ENCODE measurements at places on chromosomes 12 and 14.

DNA sequence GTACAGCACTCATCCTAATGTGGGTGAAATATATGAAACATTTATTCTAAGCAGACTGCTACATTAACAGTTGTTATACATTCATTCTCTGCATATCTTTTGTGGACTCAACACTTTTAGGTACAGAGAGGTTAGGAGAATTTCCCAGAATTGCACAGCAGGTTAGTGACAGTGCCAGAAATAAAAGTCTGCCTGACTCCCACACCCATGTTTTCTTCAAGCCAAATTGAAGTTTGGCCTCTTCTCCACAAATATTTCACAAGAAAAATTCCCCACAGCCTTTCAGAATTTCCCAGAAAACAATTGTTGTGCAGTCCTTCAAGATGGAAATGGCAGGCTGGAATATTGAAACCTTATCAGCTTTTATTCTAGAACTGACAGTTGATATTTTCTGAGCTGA, 464.8 kb downstream of the RAD51B start:
- DNase-seq: no peak

DNA sequence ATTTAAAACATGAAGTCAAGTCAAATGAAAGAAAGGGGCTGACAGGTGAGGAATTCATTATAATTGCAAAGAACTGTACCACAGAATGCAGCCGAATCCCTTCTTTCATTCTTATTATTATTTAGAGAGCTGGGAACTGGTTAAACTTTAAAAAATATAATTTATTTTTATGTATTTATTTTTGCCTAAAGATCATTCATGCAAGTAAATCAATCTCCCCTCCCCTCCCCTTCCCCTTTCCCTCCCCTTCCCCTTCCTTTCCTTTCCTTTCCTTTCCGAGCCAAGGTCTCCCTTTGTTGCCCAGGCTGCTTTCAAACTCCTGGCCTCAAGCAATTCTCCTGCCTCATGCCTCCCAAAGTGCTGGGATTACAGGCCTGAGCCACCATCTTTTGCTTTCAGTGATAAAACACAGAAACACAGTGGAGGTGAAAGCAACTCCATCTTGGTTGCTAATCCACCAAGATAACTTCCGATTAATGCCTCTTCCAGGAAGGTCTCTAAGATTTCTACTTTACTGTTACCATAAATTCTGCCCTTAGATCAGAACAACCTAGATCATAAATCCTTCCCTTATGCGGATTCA, 6.0 kb upstream of the UBC start:
- DNase-seq: no peak

DNA sequence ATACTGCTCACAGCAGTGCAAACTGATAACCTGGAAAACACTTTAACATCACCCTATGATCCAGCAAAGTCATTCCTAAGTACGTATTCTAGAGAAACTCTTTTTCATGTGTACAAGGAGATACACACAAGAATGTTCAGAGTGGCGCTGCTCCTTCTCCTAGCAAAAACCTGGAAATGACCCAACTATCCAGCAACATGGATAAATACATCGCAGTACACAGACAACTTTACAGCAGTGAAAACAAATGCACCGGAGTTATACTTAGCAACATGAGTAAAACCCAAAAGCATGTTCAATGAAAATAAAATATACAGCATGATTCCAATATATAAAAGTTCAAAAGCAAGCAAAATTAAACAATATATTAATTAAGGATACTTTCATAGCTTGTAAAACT, 18.7 kb downstream of the SART3 start:
- DNase-seq: peak; percentile 28

DNA sequence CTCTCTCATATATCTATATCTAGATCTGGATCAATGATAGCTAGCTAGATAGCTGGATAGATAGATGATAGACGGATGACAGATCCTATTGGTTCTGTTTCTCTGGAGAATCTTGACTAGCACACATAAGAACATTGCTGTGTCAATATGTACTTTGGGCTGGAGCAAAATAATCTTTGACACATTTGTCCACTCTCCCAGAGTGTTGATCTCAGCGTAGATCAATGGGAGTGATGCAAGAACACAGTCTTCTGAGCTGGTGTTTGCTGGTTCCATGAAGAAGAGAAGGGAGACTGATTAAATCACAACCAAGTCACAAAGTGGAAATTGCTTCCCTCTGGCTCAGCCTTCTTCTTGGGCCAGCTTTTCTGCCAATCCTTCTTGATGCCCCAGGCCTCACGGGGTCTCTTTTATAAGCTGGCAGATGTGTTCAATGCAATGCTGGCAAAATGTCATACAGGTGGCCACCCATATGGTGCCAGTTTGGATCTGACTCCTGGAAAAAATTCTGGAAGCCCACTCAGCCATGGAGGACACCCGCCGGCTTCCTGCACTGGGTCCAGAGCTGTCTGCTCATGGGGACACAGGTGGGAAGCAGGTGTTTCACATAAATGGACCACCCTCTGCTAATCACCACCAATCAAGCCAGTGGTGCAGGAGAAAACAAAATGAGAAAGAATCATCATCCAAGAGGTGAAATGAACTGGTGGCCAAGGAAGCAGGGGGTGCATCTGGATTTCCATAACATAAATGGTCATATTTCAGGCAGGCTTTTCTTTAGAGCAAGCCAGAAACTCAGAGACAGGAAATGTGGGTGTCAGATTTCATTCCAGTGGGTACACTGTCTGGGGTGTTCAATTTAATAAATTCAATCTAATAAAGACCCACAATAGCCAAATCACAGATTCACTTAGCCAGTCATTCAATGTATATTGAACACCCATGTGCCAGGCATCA, 310.3 kb downstream of the DPF3 start:
- no peak for DNase-seq

GRCh38 chr14:90534091-90534837, 137.4 kb downstream of the CALM1 start:
- DNase-seq: peak; percentile 15

DNA sequence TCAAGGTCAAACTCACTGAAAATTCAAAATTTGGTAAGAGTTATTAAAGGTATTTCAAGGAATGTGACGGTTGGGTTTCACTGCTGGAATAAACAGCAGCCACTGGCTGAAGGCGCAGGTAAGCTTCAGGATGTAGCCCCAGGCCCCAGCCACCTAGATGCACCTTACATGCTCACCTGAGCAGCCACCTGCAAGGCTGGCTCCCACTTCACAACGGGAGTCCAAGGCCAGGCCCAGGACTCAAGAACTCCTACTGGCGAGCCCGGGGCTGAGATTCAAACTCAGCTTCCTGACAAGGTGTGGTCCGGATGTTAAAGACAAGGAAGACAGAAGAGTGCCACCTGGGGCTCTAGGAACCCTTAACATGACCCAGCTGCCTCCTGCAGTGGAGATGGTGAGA, 78.4 kb downstream of the ITPK1 start:
- DNase-seq: no peak

DNA sequence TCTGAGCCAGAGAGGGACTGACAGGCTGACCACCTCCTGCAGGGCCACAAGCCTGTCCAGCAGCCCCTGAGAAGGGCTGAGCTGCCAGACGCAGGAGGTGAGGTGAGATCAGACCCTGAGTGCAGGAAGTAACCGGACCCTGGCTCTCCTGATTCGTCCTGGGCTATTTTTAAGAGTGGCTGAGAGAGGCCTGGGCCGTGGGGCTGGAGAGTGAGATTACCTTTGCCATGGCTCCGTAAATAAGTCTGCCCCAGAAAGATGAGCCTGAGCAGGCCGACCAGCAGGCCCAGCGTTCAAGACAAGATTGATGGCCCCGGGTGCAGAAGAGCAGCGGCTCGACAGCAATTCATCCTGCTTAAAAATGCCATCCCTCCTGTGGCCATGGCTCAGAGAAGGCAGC, 54.2 kb downstream of the SPTB start:
- no peak for DNase-seq

DNA sequence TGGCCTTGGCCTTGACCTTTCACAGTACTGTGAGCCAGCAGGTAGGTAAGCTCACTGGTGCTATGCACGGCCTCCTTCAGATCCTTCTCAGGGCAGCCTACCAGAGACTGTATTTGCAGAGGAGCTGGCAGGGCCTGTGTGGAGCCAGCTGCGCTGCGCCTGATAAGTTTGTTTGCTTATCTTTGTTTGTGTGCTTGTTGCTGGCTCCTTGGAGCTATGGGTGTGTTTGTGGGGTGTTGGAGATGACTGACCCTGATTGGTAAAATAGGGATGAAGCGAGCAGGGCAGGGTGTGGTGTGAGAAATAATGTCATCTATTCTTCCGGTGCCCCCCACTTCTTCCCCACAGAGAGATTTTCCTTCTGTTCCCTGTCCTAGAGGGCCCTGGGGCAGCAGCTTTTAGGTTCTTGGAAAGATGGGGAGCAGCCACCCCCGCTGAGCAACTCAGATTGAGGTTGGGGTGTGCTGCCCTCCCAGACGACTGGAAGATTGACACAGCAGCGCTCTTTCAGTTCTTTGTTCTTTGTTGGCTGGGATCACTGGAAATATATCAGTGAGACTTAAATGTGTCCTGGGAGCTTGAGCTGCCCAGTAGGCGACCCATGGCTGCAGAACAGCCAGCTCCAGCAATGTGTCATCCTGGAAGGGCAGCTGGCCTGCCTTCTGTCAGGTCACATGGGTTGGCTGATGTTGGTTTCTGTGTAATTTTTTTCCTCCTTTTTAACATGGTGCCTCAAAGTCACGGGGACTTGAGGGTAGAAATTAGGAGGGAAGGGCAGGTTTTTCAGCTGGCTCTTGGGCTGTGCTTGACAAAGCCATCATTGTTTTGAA, 19.6 kb downstream of the MLXIP start:
- no peak for DNase-seq

GRCh38 chr12:114920771-114921554, 237.0 kb upstream of the TBX3 start:
- peak; percentile 70 for DNase-seq

- no peak for DNase-seq
These were observed 80.4 kb upstream of the KCNA1 start for GRCh38 chr12:4829161-4829792.

GRCh38 chr14:77730976-77731497, 23.1 kb downstream of the SLIRP start:
- DNase-seq: peak; percentile 6

DNA sequence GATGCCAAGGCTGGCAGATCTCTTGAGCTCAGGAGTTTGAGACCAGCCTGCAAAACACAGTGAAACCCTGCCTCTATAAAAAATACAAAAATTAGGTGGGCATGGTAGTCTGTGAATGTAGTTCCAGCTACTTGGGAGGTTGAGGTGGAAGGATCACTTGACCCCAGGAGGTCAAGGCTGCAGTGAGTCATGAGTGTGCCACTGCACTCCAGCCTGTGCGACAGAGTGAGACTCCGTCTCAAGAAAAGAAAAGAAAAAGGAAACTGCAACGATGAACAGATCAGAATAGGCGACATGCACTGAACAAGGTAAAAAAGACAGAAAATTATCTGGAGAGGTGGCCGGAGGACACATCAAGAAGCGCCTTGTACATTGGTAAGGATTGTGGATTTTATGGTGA, 273.7 kb upstream of the AMIGO2 start:
- no peak for DNase-seq

GRCh38 chr14:30569216-30569902, 10.4 kb downstream of the G2E3 start:
- DNase-seq: peak; percentile 55

GRCh38 chr12:121713257-121713777, 765 bp downstream of the TMEM120B start:
- no peak for DNase-seq

GRCh38 chr12:108342985-108343384, 3.9 kb upstream of the CMKLR1 start:
- DNase-seq: no peak

- DNase-seq: no peak
These were observed 781.2 kb downstream of the FLRT2 start for GRCh38 chr14:86311151-86311550.

- peak; percentile 75 for DNase-seq
These were observed 9.9 kb downstream of the UBC start for GRCh38 chr12:124904306-124905098.

All from fibroblast of upper back skin (primary cell).